ENCODE measurements at places on chromosomes 11 and 22.

- peak; percentile 53 for DNase-seq
These were observed 56.4 kb downstream of the TRAF6 start for GRCh38 chr11:36453678-36454077.

- DNase-seq: no peak
These were observed 971.9 kb downstream of the BRD1 start for GRCh38 chr22:48855593-48856307.

GRCh38 chr22:35411102-35411501, 11.2 kb downstream of the MCM5 start:
- DNase-seq: no peak

- DNase-seq: no peak
These were observed 5.2 kb upstream of the OLFML1 start for GRCh38 chr11:7480113-7480512.

DNA sequence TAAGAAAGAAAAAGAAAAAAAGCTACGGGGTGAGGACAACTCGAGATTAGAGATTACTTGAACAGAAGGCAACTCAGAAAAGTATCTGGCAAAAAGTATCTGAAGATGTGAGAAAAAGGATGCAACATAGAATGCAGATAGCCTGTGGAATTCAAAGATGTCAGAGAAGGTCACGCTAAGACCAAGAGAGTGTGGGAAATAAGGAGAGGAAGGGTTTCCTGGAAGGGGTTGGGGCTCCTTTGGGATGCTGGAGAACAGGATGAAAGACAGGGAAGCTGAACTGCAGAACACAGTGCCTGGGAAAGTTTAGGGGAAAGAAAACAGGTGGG, 1.2 kb downstream of the GUCY1A2 start:
- DNase-seq: peak; percentile 57

- DNase-seq: peak; percentile 72
These were observed 9.1 kb downstream of the SELENOO start for GRCh38 chr22:50209893-50210292.

GRCh38 chr11:115126515-115127208, 377.6 kb downstream of the CADM1 start:
- DNase-seq: no peak

GRCh38 chr11:487571-488021, 19.4 kb downstream of the RNH1 start:
- DNase-seq: no peak

- peak; percentile 75 for DNase-seq
These were observed 3.9 kb downstream of the SH3BP1 start for GRCh38 chr22:37643225-37643847.

DNA sequence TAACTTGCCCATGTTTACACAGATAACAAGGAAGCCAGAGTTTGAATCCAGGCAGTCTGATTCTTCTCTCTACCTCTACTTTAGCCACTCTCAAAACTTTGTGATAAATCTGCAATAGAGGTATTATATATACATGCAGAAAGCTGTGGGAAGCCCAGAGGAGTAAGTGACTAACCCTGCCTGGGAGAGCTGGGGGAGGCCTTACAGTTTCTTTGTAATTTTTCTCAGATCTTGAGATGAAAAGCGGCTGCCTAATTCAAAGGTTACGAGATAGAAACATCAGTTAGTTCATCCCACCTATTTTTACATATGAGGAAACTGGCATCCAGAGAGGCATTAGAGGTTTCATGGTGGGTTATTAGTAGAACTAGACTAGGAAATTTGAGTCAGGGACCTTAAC, 4.9 kb downstream of the STIM1 start:
- DNase-seq: no peak

- DNase-seq: peak; percentile 72
These were observed 48.5 kb downstream of the GGTLC2 start for GRCh38 chr22:22692707-22693530.

DNA sequence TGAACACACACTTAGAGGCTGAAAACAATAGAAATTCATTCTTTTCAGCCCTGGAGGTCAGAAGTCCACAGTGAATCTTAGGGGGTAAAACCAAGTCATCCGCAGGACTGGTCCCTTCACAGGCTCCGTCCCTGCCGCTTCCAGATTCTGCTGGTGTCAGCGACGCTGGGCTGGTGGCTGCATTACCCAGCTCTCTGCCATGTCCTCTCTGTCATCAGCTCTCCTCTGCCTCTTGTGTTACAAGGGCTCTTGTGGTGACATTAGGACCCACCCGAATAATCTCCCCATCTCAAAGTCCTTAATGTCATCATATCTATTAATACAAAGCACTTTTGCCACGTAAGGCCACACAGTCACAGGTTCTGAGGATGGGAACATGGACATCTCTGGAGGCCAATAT, 47.7 kb upstream of the ANO1 start:
- no peak for DNase-seq

- DNase-seq: no peak
These were observed 4.6 kb downstream of the C11orf71 start for GRCh38 chr11:114395736-114396135.

DNA sequence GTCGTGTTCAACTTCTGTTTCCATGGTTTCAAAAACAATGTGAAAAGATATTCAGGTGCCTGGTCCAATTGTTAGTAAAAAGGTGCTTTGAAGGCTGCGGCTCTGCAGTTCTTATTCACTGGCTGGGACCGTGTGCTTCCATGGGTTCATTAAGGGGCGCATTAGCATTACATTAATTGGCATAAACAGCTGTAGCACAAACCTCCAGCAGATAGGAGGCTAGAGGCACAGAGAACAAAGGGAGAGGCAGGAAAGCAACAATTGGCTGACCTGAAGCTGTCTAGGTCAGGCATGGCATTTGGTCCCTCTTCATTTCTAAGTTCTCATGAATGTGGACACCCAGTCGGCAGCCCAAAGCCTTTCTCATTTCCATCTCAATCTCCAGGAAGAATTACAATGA, 16.6 kb downstream of the PAK1 start:
- no peak for DNase-seq

DNA sequence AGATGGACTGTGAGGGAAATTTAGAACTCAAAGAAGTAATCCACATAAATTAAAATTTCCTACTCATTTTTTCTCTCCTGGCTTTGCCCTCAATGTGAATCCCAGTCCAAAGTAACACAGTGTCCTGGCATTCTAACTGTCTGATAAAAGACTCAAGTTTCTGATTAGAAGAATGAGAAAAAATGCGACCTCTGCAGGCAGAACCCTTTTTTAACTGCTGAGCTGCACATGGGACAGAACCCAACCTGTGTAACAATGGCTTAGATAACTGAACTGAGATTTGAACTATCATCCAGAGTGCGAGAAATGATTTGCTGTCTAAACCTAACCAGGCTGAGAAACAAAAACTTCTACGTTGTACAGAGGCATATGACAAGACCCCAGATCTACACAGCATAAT, 385.6 kb upstream of the LRRC4C start:
- no peak for DNase-seq

- DNase-seq: no peak
These were observed 18.5 kb downstream of the MGAT3 start for GRCh38 chr22:39475337-39475736.

DNA sequence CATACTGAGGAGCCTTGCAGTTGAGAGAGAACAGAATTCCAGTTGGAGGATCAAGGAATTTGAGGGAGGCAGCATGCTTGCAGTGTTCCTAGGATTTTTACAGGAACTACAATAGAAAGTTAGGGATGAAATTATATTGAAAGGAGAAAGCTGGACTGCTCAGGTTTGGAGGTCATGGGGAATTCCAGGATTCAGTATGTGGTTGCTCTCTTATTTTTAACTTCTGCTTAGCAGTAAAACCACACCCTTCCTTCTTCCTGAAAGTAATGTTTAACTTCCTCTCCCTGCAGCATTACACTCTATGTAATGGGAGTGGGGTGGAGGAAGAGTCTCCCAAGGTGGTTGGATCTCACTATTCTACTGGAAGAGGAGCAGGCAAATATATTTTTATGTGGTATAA, 31.3 kb downstream of the CTNND1 start:
- no peak for DNase-seq

DNA sequence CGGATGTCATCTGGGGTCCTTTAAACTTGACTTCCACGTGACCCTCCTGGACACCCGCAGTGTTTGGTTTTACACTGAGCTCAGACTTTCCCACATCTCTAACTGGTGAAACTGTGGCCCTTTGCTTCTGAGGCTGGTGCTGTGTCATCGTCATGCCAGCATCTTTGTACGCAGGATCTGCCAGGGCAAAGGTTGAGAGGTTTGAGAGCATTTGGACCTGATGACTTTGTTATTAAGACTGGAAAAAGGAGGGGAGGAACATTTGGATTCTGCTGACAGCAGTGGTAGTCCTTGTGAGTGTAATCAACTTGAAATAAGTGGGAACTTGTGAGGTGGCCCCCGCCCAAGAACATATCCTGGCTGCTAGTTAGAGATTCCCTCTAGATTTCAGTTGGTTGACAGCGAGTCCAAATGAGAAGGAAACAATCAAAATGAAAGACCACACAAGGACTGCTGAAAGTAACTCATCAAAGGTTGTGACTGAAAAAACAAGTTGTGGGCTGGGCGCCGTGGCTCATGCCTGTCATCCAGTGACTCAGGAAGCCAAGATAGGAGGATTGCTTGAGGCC, 102.5 kb downstream of the KIAA1671 start:
- no peak for DNase-seq

DNA sequence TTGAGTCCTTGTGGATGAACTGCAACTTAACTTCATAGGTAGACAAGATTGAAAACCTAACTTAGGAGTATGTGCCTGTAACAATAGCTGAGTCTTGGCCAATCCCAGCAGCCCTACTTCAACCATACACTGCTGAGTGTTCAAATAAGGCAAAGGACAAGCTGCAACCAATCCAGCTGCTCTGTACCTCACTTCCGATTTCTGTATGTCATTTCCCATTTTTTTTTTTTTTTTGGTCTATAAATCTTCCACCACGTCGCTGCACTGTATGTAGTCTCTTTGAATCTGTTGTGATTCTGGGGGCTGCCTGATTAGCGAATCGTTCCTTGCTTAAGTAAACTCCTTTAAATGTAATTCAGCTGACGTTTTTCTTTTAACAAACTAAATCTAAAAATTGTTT, 35.4 kb upstream of the FLI1 start:
- peak; percentile 53 for DNase-seq

- peak; percentile 1 for DNase-seq
These were observed 86.5 kb upstream of the GALNT18 start for GRCh38 chr11:11708256-11708655.

GRCh38 chr11:134468081-134468668, 56.1 kb upstream of the B3GAT1 start:
- no peak for DNase-seq

DNA sequence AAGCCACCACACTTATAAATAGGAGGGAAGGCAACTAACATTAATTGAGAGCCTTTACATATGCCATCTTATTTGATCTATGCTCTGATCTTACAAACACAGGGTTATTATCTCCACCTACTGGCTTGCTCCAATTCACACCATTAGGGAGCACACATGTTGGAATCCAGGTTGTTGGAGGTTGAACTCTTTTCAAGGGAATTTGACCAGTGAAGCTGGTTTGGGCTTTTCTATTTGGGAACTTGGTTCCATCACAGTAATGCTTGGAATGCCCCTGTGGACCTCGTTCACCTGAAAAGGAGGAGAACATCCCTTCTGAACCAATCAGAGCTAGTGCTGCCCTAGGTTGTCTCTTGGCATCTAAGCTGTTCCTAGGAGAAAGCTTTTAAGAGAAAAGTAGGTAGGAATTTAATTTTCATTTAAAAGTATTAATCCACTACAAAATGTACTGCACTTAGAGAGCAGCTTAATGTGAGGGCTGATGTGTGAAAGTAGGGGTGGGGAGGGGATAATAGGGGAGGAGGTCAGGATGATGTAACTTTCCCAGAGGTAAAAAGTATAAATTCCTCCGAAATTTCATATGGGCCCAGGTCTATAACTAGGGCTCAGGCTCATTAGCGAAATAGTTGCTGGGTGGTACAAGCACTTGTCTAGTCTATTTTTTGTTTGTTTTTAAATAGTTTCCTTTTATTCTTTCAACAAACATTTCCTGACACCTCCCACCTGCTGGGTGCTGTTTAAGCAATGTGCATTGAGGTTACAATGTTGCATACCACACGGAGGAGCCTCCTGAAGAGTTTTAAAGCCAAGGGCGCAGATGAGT, 7.6 kb upstream of the MICAL2 start:
- DNase-seq: no peak

DNA sequence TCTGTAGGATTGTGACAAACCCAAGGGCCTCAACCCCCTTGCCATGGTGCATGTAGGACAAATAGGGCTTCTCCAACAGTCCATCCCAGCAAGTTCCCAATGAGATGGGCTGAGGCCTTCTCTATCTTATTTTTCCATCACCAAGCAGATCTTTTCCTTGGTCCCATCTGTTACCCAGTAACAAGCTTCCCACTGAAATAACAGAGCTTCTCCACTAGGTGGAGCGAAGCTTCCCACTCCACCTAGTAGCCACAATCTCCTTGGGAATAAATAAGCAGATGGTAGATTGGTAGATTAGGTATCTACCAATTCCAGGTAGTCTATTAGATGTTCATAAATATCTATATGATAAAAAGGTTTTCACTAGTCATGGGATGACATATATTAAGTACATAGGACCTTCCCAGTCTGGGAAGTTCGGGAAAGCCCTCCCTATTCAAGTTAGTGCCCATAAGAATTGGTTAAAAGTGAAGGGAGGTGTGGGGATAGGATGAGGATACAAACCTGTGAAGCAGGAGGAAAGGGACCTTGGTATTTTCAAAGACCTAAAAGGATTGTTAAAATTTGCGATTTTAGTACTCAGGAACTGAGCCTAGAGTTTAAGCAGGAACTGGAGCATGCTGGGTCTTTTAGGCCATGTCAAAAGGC, 5.9 kb upstream of the OR52L1 start:
- DNase-seq: peak; percentile 13

GRCh38 chr11:21472261-21472660, 720.6 kb upstream of the ANO5 start:
- no peak for DNase-seq

- no peak for DNase-seq
These were observed 61.2 kb upstream of the RCN1 start for GRCh38 chr11:32029721-32030120.

GRCh38 chr11:114308689-114309089, 12.5 kb downstream of the NNMT start:
- peak; percentile 56 for DNase-seq

GRCh38 chr11:77187776-77188632, 60.0 kb downstream of the MYO7A start:
- peak; percentile 77 for DNase-seq

Data from EH (cell line).